ENCODE measurements at places on chromosomes 12 and 14.

DNA sequence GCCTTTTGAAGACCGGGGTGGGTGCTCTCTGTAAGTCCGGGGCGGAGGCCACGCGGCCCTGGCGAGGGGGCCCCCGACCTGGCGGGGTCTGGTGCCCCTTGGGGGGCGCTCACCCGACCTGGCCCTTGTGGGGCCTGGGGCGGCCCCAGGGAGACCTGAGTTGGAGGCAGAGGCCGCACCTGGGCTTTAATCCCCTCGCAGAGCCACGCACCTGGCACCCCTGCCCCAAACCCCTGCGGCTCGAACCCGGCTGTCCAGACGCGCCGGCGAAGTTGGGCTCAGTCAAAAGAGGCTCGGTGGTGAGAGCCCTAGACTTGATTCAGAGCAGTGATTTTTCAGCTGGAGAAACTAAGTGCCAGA lies 267 bp downstream of the CFAP251 start:
- peak; percentile 1 for DNase-seq

DNA sequence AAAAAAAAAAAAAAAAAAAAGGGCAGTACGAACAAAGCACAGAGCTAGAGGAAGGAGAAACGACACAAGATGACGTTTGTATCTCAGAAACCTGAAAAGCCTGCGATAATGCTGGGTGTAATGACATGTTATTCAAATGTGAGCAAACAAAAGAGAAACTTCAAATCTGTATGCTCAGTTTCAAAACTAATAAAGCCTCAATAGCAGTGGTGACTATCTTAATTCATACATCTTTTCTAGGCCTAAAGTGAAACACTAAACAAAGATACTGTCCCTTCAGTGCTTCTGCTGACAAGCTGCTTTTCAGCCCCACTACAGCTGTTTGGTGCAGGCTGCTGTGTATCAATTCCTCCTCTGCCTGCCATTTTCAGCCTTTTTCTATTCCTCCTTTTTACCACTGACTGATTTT lies 15.8 kb downstream of the ITPR2 start:
- no peak for DNase-seq

GRCh38 chr12:20508359-20508758 lies 140.0 kb downstream of the PDE3A start:
- no peak for DNase-seq

DNA sequence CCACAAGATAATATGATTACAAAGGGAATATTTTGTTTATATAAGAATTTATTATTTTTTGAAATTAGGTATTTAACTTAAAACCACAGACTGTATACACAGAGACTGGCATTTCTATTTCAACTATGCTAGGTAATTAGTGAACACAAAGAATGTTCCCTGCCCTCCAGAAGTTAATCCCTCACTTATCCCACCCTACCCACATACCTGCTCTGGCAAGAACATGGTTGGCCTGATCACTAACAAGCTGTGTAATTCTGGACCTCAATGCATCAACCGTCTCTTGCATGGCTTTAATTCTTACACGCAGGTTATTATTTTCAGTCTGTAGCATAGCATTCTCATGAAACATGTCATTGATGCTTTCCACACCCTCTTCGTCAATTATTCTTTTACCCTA lies 85.9 kb downstream of the KIF21A start:
- no peak for DNase-seq

DNA sequence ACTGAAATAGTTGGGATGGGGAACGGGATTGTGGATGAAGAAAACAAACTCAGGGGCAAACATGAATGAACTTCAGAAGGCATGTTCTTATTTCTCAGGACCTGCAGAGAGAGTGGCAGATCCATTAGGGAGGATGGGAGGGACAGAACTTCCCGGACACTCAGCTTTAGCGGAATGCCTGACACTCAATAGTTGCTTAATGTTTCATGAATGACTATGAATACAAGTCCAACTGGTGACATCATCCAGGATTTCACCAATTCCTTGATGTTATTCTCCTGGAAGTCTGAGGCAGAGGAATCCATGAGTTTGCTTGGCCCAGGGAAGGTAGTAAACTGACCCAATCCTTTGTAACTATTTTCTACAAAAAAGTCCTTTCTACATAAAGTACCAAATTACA lies 37.8 kb upstream of the LRRC10 start:
- no peak for DNase-seq

DNA sequence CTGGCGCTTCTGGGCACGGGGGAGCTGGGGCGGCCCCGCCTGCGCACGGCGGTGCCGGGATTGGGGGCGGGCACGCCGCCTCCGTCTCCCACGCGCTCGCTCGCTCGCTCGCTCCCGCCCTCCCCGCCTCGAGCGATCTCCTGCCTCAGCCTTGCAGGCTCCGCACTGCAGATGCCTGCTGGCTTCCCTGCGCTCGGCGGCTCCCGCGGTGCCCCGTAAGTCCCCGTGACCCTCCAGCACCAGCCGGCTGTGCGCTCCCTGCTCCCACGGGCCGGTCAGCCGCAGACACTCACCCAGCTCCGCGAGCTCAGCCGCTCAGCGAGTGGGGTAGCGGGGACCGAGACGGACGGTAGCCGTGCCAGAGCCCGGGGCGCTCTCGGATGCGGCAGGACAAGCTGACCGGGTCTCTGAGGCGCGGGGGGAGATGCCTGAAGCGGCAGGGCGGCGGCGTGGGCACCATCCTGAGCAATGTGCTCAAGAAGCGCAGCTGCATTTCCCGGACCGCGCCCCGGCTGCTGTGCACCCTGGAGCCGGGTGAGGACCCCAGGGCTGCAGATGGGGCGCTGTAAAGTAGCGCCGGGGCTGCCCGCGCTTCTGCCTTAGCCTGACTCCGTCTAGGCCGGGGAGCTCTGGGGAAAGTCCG lies at the start of gene TBC1D30:
Gene TBC1D30, plus strand, starts transcription at position 148 of the 643 bp plus-strand sequence. Its CDS starts 233 bp downstream, at position 381.
- DNase-seq = no peak

- no peak for DNase-seq
Measured at GRCh38 chr12:123690191-123690840, 19.4 kb downstream of the TCTN2 start.

DNA sequence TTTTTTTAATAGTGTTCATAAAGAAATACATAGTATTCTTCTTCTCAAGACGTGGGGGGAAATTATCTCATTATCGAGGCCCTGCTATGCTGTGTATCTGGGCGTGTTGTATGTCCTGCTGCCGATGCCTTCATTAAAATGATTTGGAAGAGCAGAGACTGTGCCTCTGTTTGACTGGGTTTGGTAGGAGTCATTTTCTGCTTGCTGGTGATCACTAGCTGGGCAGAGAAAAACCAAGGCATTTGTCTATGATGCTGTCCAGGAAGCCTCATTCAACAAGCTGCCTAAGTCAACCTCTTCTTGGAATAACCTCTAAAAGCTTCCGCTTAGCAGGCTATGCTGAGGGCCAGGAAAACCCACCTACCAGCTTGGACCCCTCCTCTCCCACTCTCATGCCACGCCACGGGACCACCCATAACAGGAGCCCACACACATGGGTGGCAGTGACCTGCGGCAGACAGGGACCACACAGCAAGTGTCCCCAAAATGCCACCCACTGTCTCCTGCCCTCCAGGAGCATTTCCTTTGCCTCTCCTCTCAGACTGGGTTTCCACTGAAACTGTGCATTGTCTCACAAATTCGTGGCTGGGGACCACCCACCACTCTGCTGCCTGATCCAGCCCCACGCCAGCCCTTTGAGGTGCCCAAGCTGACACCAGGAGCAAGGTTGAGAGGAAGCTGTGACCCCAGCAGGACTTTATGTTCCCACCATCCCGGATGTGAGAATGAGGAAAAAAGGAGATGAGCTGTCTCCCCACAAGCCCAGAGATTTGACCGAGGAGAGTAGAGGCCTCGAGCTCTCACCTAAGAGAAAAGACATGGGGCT lies 36.8 kb downstream of the DAD1 start:
- DNase-seq = no peak

DNA sequence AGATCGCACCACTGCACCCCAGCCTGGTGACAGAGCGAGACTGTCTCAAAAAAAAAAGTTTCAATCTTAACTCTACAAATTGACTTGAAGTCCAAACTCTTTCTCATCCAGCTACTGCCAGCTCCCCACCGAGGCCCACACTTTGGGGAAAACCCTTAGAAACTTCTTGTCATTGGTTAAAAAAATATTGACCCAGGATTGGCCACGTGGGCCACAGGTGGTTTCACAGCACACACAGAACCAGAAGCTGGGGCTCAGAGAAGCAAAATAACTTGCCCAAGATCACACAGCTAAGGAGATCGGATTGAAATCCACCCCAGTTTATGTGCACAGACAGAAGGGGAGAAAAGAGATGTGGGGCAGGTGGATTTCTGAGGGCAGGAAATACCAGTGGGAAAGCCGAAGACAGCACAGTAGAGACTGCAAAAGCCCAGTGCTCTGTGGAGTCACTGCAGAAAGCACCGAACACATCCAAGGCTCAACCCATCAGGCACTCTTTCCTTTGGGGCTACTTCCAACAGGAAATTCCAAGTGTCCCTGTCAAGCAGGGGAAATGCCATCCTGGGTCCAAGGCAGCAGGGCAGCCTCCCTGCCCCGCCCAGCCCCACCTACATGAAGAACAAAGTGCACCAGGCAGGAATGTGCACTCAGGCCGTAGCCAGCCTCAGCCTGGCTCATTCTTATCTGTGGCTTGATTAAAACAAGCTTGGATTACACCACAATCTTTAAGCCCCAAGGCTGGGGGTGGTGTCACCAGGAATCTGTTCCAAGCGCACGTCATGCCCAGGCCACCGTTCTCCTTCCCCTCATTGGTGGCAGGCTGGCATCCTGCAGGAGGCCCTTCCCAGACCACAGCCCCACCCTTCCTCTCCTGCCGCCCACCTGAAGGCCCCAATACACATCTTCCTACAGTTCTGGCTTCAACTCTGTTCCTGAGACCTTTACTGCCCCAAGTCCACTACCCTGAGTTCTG lies 72.5 kb downstream of the ITPK1 start:
- no peak for DNase-seq

DNA sequence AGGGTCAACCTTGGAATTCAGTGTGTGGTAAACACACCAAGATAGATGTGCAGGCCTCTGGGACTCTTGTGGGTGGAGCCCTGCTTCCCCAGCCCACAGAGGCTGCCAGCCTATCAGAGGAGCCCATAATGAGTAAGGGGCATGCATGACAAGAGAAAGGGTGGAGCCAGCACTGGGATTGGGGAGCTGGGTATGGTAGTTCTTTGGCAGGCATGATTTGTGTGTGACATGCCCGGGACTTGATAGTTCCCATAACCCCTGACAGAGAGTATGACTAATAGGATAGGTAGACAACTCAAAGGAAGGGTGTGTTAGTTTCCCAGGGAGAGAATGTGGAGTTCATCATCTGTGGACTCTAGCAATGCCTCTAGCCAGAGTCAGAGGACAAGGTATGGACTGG lies 143.0 kb downstream of the EMP1 start:
- no peak for DNase-seq

GRCh38 chr12:123149088-123149487 lies 1.8 kb downstream of the PITPNM2 start:
- DNase-seq = no peak

GRCh38 chr12:91777268-91777992 lies 368.2 kb downstream of the BTG1 start:
- no peak for DNase-seq

- DNase-seq = no peak
Measured at GRCh38 chr12:92233346-92234015, 87.8 kb upstream of the BTG1 start.

GRCh38 chr12:32583534-32583933 lies 95.6 kb upstream of the DNM1L start:
- no peak for DNase-seq

GRCh38 chr12:123442774-123443173 lies 6.3 kb upstream of the RILPL2 start:
- no peak for DNase-seq

DNA sequence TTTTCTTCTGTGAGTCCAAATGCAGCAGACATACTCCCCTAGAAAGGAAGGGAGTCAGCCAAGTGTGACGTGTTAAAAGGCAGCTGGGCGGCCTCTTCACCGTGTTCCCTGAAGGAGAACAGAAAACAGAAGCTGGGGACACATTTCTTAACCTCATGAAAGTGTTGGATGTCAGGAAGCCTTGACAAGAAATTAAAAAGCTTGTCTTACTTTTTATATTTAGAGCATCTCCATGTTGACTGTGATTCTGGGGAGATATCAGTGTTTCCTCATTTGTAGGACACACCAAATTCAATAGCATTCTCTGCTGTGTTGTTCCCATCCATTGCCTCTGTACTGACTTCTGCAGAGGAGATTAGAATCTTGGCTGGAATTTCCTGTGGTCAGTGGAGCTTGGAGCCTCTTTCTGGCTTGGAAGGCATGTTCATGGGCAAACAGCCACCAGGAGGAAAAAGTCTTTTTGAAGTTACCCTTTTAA lies 93.7 kb downstream of the RMST start:
- no peak for DNase-seq

GRCh38 chr12:105481392-105482300 lies 151.2 kb downstream of the C12orf75 start:
- no peak for DNase-seq

All from activated T-cell treated with anti-CD3 and anti-CD28 coated beads for 1 hour (primary cell).